ENCODE measurements at places on chromosomes 4 and X.

DNA sequence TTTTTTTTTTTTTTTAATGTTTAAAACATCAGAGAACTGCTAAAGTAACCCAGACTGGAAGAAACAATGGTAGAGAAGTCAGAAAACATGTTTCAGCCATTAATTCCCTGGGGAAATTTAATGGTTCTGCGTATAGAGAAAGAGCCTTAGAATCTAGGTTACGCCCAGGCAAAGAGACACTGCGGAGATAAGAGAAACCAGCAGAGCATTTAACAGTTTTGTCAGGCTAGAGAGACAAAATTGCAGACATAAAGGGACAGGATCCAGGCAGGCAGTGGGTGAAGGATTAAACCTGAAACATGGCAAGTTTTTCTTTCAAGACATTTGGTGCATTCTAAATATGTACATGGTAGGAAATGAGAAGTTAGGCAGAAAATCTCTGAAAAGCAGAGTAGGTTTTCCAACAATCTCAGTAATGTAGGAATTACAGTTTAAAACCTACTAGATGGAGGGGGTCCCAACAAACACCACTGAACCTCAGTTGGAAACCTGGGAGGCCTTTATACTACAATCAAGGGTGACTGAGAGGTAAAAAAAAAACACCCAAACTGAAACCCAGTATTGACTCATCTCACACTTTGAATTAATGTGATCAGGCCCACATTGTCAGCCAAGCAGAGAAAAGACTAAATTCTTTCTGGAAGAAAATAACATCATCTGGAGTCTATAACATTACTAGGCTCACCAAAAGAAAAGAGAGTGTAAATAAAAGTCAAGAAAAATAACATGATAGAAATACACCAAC, 254.2 kb upstream of the NWD2 start:
- DNase-seq = no peak

- no peak for DNase-seq
Measured at GRCh38 chrX:30589146-30589888, 11.8 kb upstream of the TASL start.

- DNase-seq = no peak
Measured at GRCh38 chr4:79266136-79266535, 59.7 kb downstream of the NAA11 start.

- DNase-seq = no peak
Measured at GRCh38 chrX:109697855-109698254, 35.2 kb downstream of the ACSL4 start.

- no peak for DNase-seq
Measured at GRCh38 chr4:7694324-7694723, 245.3 kb downstream of the AFAP1 start.

- no peak for DNase-seq
Measured at GRCh38 chr4:110091434-110092140, 106.8 kb downstream of the ELOVL6 start.

DNA sequence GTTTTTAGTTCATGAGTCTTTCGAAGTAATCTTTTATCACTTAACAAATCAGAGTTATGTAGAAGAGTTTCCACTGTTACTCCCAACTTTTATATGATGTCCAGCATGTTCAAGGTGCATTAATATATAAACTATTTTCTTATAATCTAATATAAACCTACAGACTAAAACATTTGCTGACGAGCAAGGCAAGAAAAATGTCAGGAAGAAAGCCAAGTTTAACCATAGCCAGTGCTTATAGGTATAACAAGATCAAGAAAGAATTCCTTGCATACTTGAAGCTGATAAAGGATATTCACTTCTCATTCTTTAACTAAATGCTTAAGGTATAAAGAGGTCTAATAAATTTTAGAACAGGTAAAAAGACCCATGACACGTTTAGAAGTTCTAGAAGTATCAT, 167.7 kb downstream of the NPNT start:
- no peak for DNase-seq

- DNase-seq = no peak
Measured at GRCh38 chr4:17173300-17173699, 274.9 kb upstream of the LDB2 start.

GRCh38 chr4:5126857-5127256, 75.6 kb downstream of the STK32B start:
- no peak for DNase-seq

DNA sequence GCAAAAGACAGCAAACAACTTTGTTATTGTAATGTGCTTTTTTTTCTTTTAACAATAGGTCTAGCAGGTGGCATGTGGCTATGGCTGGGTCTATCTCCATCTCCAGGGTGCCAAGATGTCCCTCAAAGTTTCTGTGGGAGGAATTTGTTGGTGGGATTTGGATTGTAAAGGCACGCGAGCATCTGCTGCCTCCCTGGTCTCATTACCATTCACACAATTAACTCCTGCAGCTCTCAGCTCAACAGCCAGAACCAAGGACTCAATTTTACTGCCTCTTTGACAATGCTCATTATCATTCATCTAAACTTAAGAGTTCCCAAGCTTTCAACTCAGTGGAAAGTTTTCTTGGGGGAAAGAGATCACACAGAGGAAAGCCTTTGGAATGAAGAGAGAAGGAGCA, 10.9 kb upstream of the PCDH18 start:
- DNase-seq = no peak

- no peak for DNase-seq
Measured at GRCh38 chr4:185411849-185412248, 13.9 kb downstream of the UFSP2 start.

GRCh38 chrX:18702362-18703195, 4.9 kb upstream of the PPEF1 start:
- DNase-seq = no peak

DNA sequence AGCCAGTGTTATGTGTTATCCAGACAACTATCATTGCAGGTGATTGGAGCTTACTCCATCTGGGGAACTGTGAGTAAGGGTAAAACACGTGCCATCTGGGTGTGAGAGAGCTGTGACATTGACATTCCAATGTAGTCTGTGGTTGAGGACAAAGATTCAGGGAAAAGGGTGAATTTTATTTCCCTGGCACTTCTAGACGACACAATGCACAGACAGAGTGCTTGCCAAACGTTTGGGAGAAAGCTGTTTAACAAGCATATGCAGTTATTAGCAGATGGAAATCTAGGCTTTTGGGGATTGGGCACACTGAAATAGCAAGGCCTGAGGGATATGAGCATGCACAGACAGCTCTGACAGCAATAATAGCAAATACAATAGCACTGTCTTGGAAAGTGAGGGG, 21.3 kb upstream of the CTSO start:
- no peak for DNase-seq

GRCh38 chrX:122913134-122913533, 270.9 kb upstream of the GRIA3 start:
- no peak for DNase-seq

Measured in activated CD8-positive, alpha-beta T cell treated with anti-CD3 and anti-CD28 coated beads, Interleukin-2, amount 10 ng/mL, durations not matched to agents 7 days and 5 days (primary cell).